ENCODE measurements at places on chromosomes 4 and X.

GRCh38 chr4:98491899-98492559 lies 166.4 kb downstream of the TSPAN5 start:
- no peak for DNase-seq

- DNase-seq, result no peak
Observed at GRCh38 chrX:133346026-133346425, 69.3 kb downstream of the GPC4 start.

DNA sequence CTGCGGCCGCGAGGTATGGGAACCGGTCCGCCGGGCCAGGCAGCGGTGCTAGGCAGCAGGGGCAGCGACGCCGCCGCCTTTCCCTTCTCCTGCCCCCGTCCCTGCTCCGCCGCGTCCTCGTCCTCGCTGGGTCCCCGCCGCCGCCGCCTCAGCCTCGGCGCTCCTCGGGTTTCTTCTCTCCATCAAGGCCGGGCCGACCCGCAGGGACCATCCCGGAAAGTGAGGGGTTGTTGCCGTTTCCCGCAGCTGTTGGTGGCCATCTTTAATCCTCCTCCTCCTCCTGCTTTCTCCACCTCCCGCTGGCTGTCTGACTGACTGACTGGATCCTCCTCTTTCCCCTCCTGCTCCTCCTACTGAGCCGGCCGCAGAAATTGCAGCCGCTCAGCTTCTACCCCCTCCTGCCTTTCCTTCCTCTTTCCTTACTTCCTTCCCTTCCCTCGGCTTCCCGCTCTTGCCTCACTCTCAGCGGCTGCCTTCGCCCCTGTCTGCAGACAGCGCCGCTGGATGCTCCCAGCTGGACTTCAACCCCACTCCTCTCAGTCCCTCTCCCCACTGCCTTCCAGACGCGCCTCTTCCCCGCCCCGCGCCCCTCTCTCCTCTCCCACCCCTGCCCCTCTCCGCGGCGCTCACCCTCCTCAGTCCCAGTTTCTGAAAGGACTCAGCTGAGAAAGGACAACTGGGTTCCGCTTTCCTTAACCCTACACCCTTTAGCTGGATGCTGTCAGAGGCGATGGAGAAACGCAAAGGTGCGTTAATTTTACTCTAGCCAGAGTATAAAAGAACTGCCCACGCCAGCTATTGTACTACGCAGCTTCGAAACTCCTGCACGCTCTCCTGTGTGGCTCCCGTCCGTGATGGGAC lies at the start of gene WDFY3:
WDFY3 (minus strand) TSS at position 309 of the 861 bp plus-strand sequence. CDS start 106,099 bp downstream, outside the sequence.
- peak; percentile 90 for DNase-seq

DNA sequence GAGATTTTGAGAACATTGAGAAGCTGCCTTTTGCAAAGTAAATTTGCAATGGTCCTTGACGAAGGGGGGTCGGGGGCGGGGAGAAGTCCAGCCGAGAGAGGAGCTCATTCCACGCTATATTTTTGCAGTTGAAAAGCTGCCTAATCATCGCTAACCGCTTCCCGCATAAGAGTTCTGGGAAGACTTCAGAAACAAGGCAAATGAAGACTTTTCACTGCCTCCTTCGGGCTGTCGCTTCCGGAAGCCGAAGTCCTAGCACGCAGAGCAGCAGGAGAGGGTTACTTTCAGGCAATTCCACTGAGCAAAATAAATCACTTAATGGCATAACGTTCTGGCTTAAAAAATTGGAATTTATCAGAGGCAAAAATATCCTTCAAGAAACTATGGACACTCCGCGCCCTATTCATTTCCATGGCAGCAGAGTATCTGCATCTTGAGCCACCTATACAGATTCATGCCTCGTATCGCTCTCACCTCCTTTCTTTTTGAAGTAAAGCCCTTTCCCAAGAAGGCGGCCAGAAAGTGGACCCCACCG lies 2.6 kb upstream of the LRAT start:
- no peak for DNase-seq

DNA sequence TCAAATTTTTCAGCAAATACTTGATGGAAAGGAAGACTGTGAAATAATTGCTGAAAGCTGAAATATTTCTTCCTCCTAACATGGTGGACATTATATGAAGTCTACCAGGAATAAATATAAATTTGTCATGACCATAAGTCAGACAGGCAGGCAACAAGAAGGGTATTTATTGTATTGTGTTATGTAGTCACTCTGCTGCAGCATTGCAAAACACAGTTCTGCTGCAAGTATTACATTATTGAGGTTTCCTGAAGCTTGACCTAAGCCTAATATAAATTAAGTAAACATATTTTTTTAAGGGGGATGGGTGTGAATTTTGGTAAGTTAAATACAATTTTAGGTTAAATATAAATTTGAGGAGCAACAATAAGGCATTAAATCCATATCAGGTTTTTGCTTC lies 60.2 kb upstream of the MAOA start:
- DNase-seq, result no peak

- no peak for DNase-seq
Observed at GRCh38 chrX:136735601-136736000, 45.1 kb downstream of the ARHGEF6 start.

- peak; percentile 50 for DNase-seq
Observed at GRCh38 chr4:146654687-146655520, 16.2 kb downstream of the POU4F2 start.

DNA sequence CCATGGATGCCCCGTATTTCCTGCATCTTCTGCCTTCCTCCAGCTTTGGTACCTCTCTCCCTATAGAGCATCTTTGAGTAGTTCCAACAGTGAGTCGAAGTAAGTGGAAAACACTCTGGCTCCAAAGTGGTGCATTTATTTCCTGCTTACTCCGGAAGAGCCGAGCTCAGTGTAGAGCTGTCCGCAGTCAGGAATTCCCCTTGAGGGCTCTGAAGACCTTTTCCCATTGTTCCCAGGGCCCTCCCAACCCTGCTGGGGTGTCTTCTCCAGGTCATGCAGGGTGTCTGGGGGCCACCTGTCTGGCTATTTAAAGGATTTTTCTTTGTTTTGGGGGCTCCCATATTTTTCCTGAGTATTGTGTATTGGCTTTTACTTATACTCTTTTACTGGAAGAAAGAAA lies 118.6 kb upstream of the MXRA5 start:
- DNase-seq, result no peak

DNA sequence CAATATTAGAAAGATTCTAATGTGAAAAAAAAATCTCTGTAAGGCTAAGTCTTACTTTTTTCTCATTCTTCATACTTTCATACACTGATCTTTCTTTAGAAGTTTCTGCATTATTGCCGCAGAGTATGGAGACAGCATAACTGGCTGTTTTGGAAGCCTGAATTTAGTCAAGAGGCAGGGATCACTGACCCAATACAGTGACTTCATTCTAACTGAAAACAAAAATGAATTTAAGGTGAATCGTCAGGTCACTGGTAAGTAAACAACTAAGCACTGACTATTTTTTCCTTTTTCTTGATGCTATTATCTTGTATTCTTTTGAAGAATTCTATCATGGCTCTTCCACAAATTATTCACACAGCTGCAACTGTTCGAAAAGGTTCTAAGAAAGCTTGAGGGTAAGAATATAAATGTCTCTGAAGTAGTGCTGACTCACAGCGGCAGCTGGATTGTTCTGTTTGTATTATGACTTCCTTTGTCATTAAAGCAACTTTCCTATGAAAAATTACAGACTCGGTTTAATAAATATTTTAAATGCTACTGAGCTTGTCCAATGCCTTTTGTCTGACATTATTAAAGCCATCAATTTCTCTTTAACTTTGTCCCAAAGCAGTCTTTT lies 609.3 kb downstream of the FSTL5 start:
- DNase-seq, result no peak

GRCh38 chr4:137200322-137200721 lies 332.0 kb downstream of the PCDH18 start:
- DNase-seq, result no peak

- DNase-seq, result no peak
Observed at GRCh38 chr4:145812919-145813318, 125.7 kb downstream of the ZNF827 start.

GRCh38 chr4:75343333-75343732 lies 170.9 kb downstream of the RCHY1 start:
- no peak for DNase-seq

DNA sequence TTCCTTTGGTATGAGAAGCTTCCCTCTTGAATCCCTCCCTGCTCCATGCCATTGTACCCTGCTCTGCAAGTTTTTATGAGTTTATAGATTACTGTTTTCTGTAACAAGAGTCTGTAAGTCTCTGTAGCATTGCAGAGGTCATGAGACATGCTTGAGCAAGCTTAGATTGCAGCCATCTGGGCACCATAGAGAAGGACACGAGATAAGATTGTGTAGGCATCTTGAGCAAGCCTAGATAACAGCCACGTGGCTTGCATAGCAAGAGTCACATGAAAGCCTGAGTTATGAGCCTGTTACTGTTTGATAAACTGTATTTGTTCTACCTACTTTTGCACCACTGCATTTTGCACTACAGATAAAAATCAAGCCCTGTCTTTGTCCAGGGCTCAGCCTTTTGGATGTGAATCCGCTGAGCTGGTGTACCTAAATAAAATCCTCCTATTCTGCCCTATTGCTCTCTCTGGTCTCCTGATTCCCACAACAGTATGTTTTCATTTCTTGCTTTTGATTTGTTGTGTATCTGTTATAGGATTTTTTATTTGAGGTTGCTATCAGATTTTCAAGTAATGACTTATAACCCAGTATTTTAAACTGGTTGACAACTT lies 127.4 kb upstream of the ANKRD50 start:
- DNase-seq, result peak; percentile 37

DNA sequence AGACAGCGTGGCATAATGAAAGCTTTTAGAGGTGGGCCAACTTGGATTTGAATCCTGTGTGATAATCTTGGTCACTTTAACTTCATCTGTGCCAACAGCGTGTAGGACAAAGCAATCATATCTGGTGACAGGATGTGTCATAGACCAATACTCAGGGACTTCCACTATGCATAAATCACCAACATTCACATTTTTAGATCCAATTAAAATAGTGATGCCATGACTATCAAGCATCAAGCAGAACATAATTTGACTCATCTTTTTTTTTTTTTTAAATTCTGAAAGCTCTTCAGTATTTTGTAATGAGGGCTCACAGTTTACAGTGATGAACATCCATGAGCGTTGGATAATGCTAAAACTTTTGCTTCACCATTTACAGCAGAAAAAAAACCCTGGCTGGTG lies 27.3 kb upstream of the RAPGEF2 start:
- no peak for DNase-seq

DNA sequence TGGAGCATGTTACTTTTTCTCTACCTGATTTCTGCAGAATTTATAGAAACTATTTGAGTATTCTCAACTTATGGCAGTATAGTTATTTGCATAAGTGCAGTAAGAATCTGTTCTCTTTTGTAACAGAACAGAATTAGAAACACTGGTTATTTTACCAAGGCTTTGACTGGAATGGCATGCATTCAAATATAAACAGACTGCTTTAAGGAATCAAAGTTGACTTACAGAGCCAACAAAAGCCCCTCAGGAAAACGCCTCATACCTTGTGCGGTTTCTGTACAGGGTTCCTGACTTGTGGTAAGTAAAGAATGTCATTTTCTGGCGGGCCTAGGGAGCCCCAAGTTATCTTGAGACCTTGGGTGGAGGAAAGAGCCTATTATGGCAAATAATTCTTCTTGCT lies 97.1 kb downstream of the GPR143 start:
- no peak for DNase-seq

- no peak for DNase-seq
Observed at GRCh38 chr4:171920901-171921300, 107.7 kb downstream of the GALNTL6 start.

DNA sequence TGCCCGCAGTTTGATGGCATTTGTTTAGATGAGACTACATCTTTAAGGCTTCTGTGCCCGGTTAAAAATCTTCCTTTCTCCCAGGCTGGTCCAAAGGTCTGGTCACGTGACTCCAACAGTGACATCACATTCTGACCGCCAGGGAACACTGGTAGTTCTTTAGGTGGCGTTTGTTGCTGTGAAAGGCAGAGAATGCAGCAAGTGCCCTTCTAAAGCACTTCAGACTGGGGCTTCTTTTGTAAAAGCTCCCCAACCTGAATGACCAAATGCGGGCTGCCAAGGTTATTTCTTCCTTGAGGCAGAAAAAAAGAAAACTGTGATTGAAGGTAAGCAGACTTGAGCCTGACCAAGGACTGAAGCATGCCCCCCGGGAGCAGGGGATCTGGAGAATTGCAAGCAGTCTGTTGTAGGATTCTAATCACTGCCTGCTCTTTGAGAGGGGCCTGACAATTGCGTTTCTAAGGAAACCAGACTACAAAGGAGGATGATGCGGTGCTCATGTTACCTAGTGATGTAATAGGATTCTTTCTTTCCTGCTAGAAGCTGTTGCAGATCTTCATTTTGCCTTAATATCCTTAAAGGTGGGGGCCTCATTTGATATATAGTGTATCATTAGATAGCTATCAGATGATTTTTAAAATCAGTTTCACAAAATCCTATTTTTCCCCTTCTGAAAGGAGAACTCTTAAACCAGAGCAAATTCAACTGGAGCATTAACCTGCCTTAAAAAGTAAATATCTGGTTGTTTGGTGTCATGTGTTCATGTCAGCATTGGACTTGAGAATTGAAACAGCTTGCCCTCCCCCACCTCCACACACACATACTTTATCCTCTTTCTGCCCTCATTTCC lies 133.1 kb downstream of the AKAP4 start:
- DNase-seq, result peak; percentile 23

DNA sequence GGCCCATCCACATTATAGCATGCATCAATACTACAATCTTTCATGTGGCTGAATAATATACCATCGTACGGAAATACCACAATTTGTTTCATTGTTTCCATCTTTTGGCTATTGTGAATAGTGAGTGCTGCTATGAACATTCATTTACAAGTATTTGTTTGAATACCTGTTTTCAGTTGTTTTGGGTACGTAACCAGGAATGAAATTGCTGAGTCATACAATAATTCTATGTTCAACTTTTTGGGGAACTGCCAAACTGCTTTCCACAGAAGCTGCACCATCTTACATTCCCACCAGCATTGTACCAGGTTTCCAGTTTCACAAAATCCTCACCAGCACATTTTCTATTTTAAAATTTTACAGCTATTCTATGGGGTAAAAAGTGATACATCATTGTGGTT lies 28.5 kb upstream of the MANBA start:
- DNase-seq, result no peak

GRCh38 chrX:75522565-75523431 lies at the start of gene ZDHHC15:
ZDHHC15 (minus strand) TSS chrX:75523037; CDS start chrX:75523024, 13 bp downstream.
- peak; percentile 64 for DNase-seq

DNA sequence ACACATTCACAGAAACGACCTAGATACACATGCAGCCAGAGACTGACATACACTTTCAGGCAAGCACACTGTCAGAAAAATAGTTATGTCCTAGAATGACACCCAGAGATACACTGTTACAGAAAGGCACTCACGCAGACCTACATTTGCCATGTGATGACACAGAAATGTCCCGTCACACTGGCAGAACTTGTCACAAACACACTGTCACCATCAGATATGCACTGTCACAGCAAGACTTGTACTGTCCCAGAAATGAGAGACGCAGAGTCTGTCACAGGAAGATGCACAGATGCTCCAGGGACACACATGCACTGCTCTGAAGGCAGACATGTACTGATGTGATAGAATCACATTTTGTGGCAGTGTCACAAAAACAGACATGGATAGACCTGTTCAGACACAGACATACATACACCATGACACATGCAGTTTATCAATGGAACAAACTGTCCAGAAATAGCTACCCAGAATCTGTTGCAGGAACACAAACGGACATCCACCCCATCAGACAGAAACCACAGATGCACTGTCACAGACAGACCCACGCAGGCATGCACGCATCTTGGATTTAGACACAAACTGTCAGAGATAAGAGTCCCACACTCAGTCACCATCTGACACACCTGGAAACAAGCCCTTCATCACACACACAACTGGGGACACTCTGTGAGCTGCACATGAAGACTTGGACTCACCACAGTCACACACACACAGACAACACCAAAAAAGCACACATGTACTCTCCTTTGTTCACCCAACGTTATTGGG lies 1.3 kb upstream of the PIM2 start:
- no peak for DNase-seq

- no peak for DNase-seq
Observed at GRCh38 chr4:104385713-104386112, 109.0 kb downstream of the CXXC4 start.

All from testis (tissue), 5 donors.